Activated T-cell treated with anti-CD3 and anti-CD28 coated beads, Interleukin-2, amount 50 U/mL, for 4 hours (primary cell): ENCODE measurements at places on chromosomes 3 and 15.

DNA sequence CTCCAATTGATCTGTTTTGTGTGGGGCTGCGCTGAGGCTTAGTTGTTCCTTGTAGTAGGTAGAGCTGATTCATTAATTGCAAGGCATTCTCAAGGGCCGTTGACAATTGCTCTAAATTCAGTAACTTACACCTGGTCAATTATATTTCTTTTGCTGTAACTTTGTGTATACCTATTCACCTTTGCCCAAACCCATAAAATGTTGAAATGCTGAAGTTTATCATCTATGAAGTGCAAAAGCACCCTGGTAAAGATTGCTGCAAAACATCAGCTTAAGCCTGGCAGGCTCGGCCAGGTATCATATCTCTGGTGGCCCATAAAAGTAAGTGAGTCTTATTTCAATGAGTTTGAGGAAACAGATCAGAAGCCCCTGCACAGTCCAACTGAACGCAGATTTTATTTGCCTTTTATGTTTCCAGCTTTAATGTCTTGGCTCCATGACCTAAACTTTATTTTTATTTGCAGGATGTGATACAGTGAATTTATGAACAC is 203.6 kb upstream of the SLCO3A1 start:
- no peak for DNase-seq

GRCh38 chr15:38624244-38625205 is 59.9 kb upstream of the RASGRP1 start:
- no peak for DNase-seq

DNA sequence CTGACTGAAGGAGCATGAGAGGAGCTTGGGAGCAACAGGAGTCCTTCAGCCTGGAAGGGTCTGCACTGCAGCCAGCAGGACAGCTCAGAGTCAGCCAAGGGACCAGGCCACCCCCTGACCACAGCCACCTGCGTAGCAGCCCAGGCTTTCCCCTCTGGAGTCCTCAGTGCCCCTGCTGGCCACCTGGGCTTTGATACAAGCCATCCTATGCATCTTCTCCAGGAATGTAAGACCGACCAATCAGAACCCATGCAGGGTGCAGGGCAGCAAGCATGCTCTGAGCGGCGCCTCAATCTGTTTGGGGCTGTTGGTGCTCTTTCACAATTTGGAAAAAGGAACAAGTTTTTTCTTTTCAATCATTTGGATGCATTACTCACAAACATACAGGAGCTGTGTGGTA is 52.0 kb downstream of the DZIP1L start:
- DNase-seq, result no peak

- DNase-seq, result no peak
These were observed 46.9 kb upstream of the DIPK2A start for GRCh38 chr3:143924522-143925285.

DNA sequence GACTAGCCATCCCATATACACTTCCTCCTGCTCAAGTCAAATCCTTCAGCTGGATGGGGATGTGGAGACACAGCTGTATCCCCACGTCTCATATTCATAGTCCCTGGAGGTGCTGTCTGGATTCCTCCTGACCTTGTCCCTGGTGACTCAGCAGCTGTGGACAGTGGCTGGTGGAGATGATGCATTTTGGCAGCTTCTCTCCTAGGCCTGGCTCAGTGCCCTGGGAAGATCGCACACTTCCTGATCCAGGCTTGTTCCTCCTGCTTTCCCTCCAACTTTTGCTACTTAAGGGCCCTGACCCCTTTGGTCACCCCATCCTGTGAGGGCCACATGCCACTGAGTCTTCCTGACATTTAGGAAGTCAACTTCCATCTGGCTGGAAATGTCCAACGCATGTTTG is 44.4 kb downstream of the ADAMTSL3 start:
- DNase-seq, result no peak
